ENCODE measurements at places on chromosomes 7 and 10.

DNA sequence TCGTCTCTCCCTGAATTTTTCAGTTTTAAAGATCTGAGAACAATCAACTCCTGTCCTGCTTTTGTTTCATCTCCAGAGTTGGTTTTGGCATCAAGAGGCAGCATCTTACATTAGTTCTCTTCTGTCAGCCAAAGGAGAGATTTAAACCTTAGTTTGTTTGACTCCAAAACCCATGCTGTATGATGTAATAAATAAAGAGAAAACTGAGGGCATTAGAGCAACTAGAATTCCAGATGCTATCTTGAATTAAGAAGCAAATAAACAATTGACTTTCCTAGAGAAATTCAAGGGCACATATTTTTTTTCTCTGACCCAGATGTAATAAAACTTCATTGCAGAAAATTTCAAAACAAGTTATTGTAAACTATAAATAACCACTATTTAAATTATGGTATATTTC lies 54.4 kb downstream of the INHBA start:
- H3K27me3 ChIP-seq, result no peaks in the 10 kb centered on the region
- no peak overlapping the region for H3K4me3 ChIP-seq
- no peak for DNase-seq
- H3K27ac ChIP-seq, result no peak overlapping the region

GRCh38 chr7:124940306-124940705 lies 10.7 kb upstream of the POT1 start:
- H3K27me3 ChIP-seq, result peaks cover 1% of the 10 kb centered on the region
- no peak overlapping the region for H3K4me3 ChIP-seq
- H3K27ac ChIP-seq, result no peak overlapping the region

DNA sequence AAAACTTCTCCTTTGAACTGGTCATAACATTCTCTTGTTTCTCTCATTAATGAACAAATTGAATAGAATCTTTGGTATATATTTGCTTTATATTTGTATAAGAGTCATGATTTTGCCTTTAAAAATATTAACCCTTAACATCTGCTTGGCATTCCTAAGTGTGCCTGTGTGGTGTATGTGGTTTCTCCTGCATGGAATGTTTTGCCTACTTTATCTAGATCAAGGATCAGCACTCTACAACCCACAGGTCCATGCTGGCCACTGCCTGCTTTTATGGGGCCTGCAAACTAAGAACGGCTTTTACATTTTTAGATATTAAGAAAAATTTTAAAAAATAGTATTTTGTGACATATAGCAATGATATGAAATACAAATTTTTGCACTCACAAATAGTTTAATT lies 4.3 kb upstream of the LAMB4 start:
- no peaks in the 10 kb centered on the region for H3K27me3 ChIP-seq
- H3K27ac ChIP-seq, result no peak overlapping the region
- DNase-seq, result no peak
- H3K4me1 ChIP-seq, result peaks cover 28% of the 10 kb centered on the region
- H3K4me3 ChIP-seq, result no peak overlapping the region

- peaks cover 4% of the 10 kb centered on the region for H3K36me3 ChIP-seq
- no peak overlapping the region for H3K27ac ChIP-seq
- peaks cover 55% of the 10 kb centered on the region for H3K4me1 ChIP-seq
- no peak overlapping the region for H3K4me3 ChIP-seq
- no peak for DNase-seq
Measured at GRCh38 chr7:42093349-42093905, 143.6 kb downstream of the GLI3 start.

DNA sequence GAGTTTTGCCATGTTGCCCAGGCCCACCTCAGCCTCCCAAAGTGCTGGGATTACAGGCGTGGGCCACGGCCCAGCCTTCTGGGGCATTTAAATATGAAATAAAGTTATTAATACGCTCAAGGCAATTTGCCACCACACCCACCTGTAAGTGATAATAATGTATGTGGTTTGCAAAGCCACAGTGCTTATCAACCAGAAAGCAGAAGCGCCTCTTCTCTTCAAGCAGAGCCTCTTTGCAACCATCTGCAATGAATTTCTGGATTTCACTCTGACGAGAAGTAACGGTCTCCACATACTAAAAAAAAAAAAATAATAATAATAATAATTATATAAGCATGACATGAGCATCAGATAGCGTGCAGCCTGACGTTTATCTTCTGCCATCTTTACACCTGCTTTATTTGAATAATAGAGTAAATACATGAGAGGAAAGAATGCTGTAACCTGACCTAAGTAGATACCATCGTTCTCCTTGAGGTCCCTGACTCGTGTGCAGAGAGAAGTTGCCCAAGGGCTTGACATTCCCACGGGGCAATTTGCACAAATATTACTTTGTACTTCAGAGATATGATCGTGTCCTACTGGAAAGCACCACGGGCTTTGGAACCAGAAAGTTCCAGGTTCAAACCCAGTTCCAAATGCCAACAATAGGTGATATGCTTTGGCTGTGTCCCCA lies 34.0 kb downstream of the BRI3 start:
- peaks cover 38% of the 10 kb centered on the region for H3K36me3 ChIP-seq
- H3K27ac ChIP-seq, result no peak overlapping the region

- no peaks in the 10 kb centered on the region for H3K36me3 ChIP-seq
- no peaks in the 10 kb centered on the region for H3K4me1 ChIP-seq
- no peak overlapping the region for H3K27ac ChIP-seq
- H3K4me3 ChIP-seq, result no peak overlapping the region
- H3K27me3 ChIP-seq, result no peaks in the 10 kb centered on the region
Measured at GRCh38 chr7:64775289-64775688, 18.9 kb upstream of the ZNF138 start.

DNA sequence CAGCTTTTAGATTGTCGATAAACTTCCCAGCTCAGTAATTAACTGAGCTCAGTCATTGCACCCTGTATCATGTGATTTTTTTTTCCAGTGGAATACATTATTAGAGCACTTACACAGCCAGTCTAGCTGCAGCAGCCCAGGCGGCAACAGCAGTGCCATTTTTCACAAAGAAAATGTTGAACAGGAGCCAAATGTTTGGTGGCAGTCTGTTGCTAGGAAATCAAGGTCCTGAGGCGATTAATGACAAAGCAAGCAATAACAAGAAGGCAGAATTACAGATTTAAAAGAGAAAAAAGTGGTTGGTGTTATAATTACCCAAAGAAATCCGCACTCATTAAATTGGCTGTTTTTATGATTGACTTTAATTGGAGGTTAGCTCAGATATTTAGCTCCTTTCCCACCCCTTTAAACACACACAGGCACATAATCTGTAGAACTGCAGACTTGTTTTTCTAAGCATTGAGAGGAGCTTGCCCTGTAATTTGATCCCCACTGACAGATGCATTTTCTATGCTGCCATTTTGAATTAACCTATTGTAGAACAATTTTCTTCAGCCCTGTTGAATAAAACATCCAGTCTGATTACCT lies 267.4 kb downstream of the ADK start:
- H3K4me3 ChIP-seq, result peak overlapping the region; percentile 26
- peaks cover 14% of the 10 kb centered on the region for H3K36me3 ChIP-seq
- no peak for DNase-seq
- peak overlapping the region; percentile 87 for H3K27ac ChIP-seq
- no peaks in the 10 kb centered on the region for H3K27me3 ChIP-seq

DNA sequence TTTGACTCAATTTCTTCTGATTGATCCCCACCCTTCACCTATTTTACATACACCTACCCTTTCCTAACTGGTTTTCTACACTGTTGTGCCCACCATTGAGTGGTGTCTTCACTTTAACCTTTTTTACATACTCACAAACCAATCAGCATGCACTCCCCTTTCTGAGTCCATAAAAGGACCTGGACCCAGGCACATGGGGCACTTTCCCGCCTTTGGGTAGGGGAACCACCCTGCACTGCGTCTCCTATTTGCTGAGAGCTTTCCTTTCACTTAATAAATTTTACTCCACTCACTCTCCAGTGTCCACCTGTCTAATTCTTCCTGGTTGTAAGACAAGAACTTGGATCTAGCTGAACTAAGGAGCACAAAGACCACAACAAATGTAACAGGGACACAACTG lies 33.8 kb downstream of the ANKMY2 start:
- H3K4me3 ChIP-seq, result no peak overlapping the region
- H3K4me1 ChIP-seq, result no peaks in the 10 kb centered on the region
- H3K27ac ChIP-seq, result no peak overlapping the region
- H3K27me3 ChIP-seq, result no peaks in the 10 kb centered on the region

GRCh38 chr10:34739915-34740314 lies 75.2 kb downstream of the PARD3 start:
- H3K27ac ChIP-seq, result peak overlapping the region; percentile 97
- H3K36me3 ChIP-seq, result no peaks in the 10 kb centered on the region
- H3K27me3 ChIP-seq, result no peaks in the 10 kb centered on the region
- peak; percentile 40 for DNase-seq
- peaks cover 66% of the 10 kb centered on the region for H3K4me1 ChIP-seq
- H3K4me3 ChIP-seq, result peak overlapping the region; percentile 56

GRCh38 chr7:92634924-92635519 lies 44.8 kb upstream of the FAM133B start:
- H3K27ac ChIP-seq, result peak overlapping the region; percentile 75
- peaks cover 32% of the 10 kb centered on the region for H3K4me1 ChIP-seq
- DNase-seq, result no peak
- H3K36me3 ChIP-seq, result peaks cover 2% of the 10 kb centered on the region
- H3K4me3 ChIP-seq, result no peak overlapping the region

- peaks cover 7% of the 10 kb centered on the region for H3K4me1 ChIP-seq
- DNase-seq, result no peak
- H3K36me3 ChIP-seq, result no peaks in the 10 kb centered on the region
- no peak overlapping the region for H3K27ac ChIP-seq
- H3K4me3 ChIP-seq, result no peak overlapping the region
Measured at GRCh38 chr10:88091490-88092061, 228.2 kb downstream of the PTEN start.

DNA sequence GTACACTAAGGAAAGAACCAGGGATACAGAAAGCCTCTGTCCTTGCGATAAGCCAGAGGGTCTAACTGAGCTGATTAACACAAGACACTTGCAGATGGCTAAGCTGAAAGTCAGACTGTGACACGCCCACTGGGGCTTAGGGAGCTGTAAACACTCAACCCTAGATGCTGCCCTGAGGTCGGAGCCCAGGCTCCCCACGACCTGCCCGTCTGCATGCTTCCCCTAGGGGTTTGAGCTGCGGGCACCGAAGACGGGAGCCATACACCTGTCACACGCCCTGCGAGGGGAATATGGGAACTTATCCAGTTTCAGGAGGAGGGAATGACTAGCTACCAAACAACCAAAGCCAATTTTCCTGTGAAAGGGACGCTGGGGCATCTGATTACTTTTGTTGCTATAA lies 96.0 kb downstream of the HTR5A start:
- H3K36me3 ChIP-seq, result no peaks in the 10 kb centered on the region
- H3K4me1 ChIP-seq, result peaks cover 7% of the 10 kb centered on the region

DNA sequence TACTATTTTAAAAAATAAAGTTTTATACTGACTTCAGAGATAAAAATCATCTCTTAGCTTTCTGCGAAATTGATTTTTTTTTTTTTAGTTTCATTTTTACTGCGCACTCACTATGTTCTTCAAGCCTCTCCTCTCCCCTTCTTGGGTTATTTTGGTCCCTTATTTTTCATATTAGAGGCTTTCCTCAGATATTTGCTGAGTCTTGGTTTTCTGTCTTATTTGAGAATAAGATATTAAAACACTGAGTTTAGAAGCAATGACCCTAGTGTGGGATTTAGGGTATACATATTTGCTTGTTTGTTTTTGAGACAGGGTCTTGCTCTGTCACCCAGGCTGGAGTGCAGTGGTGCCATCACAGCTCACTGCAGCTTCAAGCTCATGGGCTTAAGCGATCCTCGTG lies 59.9 kb downstream of the SND1 start:
- no peak for DNase-seq
- H3K4me3 ChIP-seq, result no peak overlapping the region
- H3K27me3 ChIP-seq, result no peaks in the 10 kb centered on the region
- no peak overlapping the region for H3K27ac ChIP-seq
- peaks cover 66% of the 10 kb centered on the region for H3K36me3 ChIP-seq

GRCh38 chr7:156881679-156882078 lies 11.3 kb downstream of the LMBR1 start:
- no peaks in the 10 kb centered on the region for H3K27me3 ChIP-seq
- H3K36me3 ChIP-seq, result peaks cover 41% of the 10 kb centered on the region
- H3K27ac ChIP-seq, result no peak overlapping the region
- DNase-seq, result no peak
- peaks cover 8% of the 10 kb centered on the region for H3K4me1 ChIP-seq

DNA sequence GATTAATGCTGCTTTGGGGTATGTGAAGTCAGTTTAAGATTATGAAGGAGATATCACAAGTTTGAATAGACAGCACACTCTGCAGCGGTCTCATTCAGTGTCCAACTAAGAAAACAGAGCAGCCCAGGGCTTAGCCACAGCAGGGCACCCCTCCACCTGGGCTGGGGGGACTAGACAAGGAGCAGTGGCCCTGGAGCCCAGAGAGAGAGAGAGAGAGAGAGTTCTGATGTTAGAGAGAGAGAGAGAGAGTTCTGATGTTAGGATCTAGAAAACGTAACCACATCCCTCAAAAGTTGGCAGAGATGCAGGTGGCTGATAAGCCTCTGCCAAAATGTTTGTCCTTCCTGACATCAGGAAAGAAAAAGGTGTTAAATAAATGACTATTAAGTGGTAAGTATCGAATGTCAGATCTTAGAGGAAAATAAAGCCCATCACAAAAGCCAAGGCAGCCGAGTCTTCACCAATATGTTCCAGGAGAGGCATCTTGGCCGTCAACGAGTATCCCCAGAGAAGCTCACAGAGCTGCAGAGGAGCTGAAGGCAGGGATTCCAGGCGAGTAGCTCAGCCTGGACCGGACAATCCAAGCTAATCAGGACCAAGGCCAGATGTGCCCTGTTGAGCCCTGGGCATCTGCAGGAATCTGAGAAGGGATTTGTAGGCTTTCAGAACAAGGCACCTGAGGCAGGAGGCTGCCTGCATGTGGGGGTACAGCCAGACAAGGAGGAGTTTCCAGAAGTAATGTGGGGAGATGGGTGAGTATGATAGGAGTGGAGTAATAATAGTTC lies 150.1 kb upstream of the TCF7L2 start:
- peaks cover 32% of the 10 kb centered on the region for H3K4me1 ChIP-seq
- no peaks in the 10 kb centered on the region for H3K27me3 ChIP-seq
- DNase-seq, result peak; percentile 14
- no peaks in the 10 kb centered on the region for H3K36me3 ChIP-seq

Data from mesothelial cell of epicardium (in vitro differentiated cells).